ENCODE measurements at places on chromosomes 1 and 21.

DNA sequence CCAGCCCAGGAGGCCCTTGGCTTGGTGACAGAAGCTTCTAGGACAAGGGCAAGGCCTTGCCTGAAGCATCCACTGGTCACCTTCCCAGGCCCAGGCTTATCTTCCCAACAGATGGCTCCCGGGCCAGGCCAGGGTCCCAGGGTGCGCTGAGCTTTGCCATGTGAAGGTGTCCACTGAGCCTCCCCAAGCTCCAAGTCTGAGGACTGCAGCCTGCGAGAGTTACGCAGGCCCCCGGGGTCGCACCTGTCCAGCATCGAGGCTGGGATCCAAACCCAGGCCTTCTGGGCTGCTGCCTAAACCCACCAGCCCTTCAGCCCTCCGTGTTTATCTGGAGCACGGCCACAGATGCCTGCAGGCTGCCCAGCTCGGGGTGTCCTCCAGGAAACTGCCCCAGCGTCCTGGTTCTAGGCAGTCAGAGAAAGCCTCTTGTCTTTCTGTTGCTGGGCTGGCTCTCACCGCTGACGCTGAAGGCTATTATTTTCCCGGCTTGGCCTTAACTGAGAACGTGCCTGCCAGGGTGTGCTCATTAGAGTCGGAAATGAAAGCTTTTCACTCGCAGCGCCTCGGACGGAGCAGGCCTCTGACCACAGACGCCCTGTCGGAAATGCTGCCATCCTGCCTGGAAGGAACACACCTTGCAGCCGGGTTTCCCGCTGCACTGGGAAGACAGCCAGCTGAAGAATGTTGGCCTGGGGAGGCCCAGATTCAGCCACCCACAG, 71.4 kb downstream of the MEGF6 start:
- DNase-seq = peak; percentile 27

DNA sequence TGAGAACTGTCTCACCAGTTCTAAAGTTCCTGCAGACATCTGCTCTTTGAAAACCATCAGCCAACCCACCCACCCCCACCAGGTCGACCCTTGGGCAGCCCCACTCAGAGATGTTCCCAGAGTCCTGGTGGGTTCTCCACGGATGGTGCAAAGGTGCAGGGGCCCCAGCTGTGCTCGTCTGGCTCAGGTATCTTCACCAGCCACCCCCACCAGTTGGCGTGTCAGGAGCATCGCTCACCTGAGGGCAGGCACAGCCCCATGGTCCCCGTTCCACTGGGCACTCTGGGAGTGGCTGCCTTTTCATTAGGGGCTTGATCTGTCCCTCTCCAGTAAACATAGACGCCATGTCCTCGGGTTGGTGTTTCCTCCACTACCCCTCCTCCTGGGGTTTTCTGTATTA, 70.5 kb downstream of the UMODL1 start:
- DNase-seq = no peak

DNA sequence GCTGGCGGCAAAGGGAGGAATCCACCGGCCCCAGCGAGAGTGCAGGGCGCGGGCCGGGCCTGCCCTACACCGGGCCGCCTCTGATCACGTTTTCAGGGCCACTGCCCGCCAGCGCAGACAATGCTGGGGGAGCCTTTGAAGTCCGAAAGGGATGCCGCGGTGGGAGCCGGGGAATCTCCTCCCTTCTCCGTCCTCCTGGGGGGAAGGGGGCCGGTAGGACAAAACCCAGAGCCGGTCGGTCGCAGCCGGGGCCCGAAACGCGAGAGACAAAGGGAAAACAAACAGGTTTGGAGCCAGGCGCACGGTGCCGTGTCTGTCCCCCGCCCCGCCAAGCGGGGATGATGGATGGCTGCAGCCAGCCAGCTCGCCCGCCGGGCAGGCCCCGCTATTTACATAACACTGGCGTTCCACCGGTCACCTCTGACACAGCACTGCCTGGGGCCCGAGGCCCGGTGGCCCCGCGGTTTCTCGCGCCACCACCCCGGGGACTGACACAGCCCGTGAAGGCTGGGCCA, 92.0 kb downstream of the CASZ1 start:
- no peak for DNase-seq

DNA sequence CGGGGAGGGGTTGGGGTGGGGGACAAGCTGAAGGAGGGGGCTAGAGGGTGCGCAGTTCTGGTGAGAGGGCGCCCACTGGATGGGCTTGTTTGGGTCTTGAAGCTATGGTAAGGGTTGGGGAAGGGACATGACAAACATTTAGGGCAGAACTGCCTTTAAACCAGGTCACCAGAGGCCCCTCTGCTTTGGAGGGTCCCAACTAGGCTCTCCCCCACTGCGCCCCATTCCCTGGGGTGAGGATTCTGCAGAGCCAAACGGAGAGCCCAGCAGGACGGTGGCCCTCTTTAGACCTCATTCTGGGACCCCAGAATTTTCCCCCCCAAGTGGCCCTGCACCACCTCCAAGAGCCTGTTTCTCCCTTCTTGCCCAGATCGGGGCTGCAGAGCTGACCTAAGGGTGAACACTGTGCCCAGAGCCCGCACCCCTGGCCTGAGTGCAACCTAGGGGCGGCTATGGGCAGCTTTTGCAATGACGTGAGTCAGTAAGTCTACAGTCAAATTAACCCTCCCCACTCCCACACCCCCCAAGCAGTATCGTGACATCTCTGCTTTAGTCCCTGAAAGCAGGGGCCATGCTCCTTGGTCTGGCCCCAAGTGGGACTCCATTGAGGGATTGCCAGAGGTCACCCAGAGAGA, 593.8 kb downstream of the MATN1 start:
- DNase-seq = no peak

- no peak for DNase-seq
These were observed 100.5 kb downstream of the AK5 start for GRCh38 chr1:77382366-77382765.

GRCh38 chr21:28737674-28738419, 254.8 kb downstream of the LTN1 start:
- DNase-seq = no peak

DNA sequence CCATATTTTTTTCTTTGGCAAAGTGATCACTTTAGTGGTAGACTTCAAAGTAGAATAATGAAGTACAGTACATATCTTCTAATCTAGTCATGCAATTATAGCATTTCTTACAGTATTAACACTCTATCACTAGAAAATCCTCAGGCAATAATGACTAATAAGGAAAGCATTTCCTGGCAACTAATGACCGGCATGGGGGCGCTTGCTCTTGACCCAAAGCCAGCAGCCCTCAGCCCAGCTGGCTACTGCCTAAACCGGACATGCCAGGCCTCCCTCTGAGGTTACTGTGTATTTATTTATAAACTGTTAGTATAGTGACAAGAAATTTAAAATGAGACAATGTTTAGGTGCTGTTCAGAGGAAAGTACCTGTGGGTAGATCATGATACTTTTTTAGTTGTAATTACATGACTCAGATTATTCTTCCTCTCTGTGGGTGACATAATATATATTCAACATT, 633.8 kb downstream of the PTPRC start:
- no peak for DNase-seq

DNA sequence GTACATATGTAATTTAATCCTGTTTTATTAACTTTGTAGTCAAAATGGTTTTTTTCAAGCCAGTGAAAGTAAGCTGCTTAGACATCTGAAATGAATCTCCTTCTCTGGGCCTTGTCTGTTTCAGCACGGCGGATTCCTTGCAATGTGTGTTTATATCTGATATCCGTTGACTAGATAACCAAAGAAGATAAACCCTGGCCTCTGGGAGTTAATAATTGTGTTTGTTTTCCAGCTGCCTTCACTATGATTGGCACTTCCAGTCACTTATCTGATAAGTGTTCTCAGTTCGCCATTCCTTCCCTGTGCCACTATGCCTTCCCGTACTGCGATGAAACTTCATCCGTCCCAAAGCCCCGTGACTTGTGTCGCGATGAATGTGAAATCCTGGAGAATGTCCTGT, 63.5 kb upstream of the UBE2U start:
- DNase-seq = no peak

- peak; percentile 92 for DNase-seq
These were observed 25.2 kb upstream of the RCAN1 start for GRCh38 chr21:34639882-34640788.

DNA sequence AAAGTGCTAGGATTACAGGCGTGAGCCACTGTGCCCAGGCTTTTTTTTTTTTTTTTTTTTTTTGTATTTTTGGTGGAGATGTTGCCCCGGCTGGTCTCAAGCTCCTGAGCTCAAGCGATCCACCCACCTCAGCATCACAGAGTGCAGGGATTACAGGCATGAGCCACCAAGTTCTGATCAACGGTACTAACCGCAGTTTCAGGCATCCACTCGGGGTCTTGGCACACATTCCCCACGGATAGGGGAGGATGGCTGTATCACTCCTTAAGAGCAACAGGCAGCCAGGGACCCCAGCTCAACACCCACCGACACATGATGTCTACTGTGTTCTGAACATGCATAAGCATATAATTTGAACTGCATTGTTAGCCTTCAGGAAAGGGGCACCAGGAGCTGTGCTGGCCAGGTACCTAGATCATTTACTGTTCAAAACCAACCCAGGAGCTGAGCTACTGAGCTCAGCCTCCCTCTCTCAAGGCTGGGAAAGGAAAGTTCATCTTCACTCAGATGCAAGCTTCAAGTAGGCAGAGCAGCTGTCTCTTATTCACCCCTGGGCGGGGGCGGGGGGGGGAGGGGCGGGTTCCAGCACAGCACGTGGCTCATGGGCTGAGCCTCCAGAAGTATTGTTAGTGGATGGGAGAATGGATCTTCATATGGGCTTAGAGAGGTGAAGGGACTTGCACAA, 24.7 kb downstream of the CAPZB start:
- no peak for DNase-seq

GRCh38 chr21:42674351-42674940, 21.0 kb downstream of the PDE9A start:
- no peak for DNase-seq

- no peak for DNase-seq
These were observed 22.5 kb downstream of the ITPKB start for GRCh38 chr1:226716577-226716976.

DNA sequence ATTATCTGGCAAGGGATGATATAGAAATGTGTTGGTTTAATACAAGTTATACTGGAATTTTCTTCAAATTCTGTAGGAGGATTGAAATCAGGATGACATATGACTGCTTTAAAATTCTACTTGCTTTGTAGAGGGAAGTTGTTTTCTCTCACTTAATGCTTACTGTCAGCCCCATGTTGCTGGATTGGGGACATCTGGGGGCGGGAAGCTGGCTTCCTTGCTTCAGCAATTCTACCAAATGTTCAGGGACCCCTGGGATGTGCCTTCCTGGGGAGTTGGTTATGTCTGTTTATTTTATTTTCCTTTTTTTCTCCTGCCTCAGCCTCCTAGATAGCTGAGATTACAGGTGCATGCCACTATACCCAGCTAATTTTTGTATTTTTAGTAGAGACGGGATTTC, 63.5 kb downstream of the CNIH3 start:
- DNase-seq = no peak

GRCh38 chr1:119052267-119052666, 64.1 kb upstream of the TBX15 start:
- no peak for DNase-seq

- DNase-seq = no peak
These were observed 33.2 kb upstream of the CD55 start for GRCh38 chr1:207288315-207288714.

DNA sequence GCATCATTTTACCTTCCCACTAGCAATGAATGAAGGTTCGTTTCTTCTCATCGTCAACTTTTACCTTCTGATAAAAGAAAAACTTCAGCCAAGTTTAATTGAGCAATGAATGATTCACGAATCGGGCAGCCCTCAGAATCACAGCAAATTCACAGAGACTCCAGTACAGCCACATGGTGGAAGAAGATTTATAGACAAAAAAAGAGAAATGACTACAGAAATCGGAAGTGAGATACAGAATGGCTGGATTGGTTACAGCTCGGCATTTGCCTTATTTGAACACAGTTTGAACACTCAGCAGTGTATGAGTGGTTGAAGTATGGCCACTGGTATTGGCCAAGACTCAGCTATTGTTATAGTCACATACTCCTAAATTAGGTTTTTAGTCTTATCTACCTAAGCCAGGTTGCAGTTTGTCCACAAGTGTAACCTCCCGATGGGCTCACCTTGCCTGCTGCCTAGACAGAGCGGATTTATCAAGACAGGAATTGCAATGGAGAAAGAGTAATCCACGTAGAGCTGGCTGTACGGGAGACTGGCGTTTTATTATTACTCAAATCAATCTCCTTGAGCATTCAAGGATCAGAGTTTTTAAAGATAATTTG, 15.3 kb downstream of the AK4 start:
- no peak for DNase-seq

DNA sequence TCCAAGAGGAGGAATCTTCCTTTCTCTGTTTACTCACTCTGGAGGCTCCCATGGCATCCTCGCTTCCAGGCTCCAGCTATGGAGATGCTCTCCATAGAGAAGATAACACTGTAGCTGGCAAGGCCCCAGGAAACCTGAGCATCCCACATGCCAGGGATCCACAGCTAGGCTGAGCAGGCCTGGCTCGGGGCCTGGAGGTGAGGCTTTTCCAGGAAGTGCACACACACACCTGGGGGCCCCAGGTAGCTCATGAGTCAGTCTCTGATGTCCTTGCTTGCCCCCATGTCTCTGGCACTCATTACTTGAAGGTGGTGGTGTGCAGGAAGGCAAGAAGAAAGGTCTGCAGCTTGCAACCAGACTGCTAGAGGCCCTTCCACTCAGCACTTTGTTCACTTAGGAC, 5.5 kb upstream of the LCE5A start:
- no peak for DNase-seq

DNA sequence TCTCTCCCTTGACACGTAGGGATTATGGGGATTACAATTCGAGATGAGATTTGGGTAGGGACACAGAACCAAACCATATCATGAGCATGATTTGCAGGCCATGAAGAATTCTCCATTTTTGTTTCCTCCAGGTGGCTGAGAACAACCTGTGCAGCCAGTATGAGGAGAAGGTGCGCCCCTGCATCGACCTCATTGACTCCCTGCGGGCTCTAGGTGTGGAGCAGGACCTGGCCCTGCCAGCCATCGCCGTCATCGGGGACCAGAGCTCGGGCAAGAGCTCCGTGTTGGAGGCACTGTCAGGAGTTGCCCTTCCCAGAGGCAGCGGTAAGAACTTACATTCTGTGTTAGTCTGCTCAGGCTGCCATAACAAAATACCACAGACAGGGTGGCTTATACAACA, 9.7 kb downstream of the MX1 start:
- no peak for DNase-seq
